ENCODE measurements at places on chromosomes 12 and 14.

DNA sequence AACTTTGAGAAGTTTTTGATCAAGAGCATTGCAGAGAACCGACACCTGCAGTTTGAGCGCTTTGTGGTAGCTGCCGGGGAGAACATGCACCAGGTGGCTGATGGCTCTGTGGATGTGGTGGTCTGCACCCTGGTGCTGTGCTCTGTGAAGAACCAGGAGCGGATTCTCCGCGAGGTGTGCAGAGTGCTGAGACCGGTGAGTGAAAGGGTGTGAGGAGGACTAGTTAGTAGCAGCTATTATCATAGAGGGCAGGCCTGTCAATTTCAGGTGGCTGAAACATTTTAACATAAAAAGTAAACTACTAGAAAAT lies 27.0 kb upstream of the HIGD1C start:
- no peak for DNase-seq

DNA sequence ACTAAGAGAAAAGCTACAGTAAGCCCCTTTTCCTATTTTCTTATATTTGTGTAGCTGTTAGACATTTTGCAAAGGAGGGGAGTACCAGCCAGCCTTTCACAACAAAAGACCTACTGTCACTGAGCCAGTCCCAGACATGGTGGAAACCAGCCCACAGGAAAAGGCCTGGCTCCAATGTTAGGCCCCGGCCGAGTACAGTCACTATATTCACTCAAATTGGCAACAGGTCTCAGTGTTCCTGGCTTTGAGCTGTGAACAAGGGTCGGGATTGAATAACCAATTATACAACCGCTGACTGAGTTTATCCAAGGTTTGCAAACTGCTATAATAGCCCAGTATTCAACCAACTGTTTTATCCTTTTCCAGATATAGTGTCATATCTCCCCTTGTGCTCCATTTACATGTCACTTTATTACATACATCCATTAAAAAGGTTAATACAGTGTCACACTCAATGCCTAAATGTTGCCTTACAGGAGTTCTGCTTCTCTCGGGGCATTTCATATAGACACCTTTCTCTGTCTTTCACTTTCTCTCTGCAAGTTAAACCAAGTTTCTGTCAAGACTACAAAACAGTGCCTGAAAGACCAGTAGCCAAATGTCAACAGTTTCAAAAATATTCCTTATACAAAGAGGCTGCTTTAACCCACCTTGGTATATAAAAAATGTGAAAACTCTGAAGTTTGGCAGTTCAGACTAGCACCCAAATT lies 178.1 kb downstream of the SOX5 start:
- DNase-seq, result no peak

DNA sequence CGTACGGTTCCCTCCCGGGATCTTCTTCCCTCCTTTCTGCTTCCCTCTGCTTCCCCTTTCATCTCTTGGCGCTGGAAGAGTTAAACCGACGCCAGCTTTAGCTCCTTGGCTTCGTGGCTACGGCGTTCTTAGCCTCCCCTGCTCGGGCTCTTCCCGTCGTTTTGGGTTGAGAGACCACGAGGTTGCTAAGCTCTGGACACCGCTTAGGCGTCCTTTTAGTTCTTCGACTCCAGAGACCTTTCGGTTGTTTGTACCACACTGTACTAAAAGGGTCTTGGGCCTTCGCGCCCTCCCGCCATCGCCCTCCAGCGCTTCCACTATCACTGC lies 545 bp downstream of the CPSF2 start:
- DNase-seq, result no peak

DNA sequence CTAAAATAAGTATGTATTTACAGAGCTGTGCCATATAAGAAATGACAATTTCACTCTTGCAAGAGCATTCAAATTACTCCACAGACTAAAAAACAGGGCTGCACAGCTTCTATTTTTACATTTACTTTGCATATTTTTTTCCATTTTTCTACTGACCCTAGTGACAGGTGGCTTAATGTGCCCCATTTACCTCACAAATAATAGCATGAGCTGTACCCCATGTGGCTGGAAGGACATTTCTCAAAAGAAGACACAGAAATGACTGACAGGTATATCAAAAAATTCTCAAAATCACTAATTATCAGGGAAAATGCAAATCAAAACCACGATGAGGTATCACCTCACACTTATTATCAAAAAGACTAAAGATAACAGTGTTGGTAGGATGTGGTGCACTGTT lies 1128.6 kb downstream of the SLC16A7 start:
- no peak for DNase-seq

DNA sequence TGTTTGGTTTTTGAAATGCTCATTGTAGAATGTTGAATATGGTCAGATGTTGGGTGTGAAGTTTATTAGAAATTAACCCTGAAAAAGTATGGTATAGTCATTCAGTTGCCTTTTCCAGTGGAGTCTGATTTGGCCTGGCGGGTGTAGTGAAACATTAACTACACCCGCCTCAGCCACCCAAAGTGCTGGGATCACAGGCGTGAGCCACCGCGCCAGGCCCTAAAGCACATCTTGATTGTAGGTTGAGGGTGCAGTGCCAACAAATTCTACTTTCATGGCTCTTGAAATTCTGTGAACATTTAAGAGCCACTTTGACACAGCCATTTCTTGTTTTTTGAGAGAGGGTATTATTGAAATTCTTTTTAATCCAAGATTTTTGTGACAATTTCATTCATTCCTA lies 624.9 kb downstream of the DIO2 start:
- no peak for DNase-seq

- DNase-seq, result no peak
These were observed 52.8 kb downstream of the SLC38A6 start for GRCh38 chr14:61033855-61034254.

DNA sequence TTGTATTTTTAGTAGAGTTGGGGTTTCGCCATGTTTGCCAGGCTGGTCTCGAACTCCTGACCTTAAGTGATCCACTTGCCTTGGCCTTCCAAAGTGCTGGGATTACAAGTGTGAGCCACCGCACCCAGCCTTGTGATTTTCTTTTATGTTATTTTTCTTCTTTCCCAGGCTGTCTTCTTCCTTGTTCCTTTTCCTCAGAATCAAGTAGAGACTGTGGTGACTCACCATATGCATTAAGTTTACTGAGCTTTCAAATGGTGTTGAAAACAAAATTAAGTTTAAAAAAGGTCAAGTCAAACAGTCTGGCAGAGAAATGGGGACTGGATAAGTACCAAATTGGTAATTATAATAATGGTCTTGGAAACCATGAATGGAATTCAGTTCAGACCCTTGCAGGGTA lies 5.7 kb downstream of the ARPC3 start:
- DNase-seq, result no peak

- no peak for DNase-seq
These were observed 4.7 kb downstream of the NID2 start for GRCh38 chr14:52064174-52064573.

Data from KBM-7 (cell line).